ENCODE measurements at places on chromosomes 5 and 9.

DNA sequence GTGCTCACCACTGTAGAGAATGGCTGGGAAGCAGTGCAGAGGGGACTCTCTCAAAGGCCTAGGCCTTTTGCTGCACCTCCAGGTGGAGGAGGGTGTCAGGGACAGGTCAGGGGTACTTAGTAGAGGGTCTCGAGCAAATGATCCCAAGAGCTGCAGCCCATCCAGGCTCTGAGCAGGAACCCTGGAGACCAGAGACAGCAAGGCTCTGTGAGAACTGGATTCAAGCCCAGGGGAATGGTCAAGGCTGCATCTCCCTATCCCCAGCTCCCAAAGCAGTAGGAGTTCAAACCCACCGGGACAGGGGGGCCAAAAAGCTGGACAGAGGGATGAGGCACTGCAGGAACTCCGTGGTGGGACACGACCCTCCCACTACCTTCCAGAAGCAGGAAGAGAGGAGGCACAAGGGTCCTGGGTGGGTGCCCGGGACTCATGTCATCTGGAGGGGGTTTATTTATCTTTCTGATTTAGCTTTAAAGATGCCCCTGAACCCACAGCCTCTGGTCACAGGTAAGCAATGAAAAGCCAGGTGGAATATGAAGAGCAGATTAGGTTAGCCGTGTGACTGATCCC lies 124.8 kb downstream of the MVB12B start:
- DNase-seq: no peak

DNA sequence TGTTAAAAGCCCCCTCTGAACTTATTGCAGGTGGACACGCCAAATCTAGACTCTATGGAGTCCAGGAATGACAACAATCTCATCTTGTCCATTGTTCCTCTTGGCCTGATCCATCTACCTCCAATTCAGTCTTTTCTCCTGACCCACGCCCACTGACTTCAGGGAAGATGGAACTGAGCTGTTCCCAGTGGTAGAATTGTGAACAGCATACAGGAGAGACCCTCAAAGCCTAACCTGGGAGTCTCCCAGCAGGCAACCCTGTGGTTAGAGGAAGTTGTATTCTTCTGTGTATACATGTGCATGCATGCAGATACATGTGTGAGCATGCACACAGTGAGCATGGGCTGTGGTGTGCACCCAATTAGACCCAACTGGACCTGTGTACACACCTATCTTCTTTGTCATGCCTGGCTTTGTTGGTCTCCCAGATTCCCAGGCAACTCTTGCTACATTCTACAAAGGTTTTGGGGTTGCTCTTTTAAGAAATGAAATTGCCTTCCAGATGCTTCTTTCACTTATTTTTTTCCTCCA lies 286.0 kb downstream of the ZSWIM6 start:
- no peak for DNase-seq

DNA sequence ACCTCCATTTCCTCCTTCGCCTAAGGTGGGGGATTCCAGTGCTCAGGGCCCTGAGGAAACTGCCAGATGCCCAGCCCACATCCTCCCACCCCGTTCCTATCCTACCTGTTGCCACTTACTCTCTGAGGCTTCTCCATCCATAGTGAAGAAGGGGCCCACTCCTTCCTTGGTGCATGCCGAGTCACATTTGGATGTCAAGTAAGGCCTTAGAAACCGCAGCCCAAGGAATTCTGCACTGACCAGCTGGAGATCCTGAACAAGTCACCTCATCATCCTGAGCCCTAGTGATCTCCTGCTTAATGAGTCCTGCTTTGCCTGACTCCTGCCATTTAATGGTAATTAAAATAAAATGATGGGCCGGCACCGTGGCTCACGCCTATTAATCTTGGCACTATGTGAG lies 6.7 kb upstream of the TNIP1 start:
- no peak for DNase-seq

DNA sequence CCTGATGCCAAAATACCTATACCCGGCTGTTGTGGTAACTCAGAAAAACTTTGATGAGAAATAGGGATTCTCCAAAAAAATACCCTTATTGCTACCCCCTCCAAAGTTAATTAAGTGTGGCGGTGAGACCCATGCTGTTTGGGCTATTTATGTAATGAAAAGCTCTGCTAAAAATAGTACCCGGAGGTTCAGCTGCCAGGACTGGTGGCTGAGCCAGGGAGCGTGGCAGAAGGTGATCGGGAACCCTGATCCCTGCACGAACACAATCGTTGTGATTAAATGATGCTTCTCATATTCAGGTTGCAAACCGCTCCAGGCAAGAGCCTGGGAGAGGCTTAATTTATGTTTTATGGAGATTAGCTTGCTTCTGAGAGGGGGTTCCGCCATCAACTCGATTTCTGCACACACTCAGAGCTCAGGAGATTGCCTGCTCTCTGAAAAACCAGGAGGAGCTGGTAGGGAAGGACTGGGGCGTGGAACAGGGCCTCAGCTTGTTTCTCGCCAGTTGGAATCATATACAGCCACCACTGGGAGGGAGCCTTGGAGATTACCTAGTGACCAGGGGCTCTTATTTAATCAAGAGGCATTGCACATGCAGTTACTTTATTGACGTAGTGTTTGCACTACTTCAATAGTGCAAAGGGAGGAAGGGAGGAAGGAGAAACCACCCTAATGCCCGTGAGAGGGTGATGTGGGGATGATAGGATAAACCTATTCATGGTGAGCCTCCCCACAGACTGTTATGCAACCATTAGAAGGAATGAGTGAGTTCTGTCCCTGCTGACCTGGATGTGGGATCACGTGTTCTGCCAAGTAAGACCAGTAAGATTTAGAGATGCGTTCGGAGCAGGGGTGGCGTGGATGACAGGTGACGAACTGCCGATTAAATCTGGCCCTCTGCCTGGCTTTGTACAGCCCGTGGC lies 23.4 kb downstream of the HRH2 start:
- peak; percentile 13 for DNase-seq

DNA sequence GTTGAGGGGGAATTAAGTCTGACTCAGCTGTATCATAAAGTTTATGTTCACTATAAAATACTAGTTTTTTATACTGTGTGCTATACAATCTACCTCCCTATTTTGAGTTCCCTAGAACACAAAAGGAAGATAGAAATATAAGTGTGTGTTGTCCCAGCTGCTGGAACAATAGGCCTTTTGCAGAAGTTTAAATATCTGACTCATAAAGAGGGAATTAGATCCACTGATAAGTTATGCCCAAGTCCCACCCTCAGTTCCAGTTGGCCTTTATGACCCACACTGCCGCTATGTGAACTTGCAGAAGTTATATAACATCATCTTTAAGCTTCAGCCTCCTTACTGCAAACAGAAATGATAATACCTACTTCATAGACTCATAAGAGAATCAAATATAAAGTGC lies 88.5 kb upstream of the DAB2 start:
- no peak for DNase-seq
